ENCODE measurements at places on chromosomes 5 and 9. TPM values are rescaled to one million over a fixed set of nuclear protein-coding genes. Genes with fewer than 3 reads are reported as not detected.

DNA sequence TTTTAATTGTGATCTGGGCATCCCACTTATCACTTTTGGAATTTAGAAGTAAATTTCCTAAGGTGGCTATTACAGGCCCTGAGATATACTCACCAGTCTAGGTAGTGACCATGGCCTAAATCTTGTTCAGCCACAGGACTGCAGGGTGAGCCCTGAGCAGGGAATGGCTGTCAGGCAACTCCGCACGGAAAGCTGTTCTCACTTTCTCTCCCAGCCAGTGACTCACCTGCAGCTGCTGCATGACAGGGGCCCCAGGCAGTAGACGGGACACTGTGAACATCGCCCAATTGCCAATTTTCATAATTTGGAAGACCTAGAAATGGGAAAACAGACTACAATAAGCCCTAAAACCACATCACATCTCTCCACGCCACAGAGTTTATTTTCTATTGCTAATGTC, 69.6 kb upstream of the TAF1L start:
- DNase-seq = no peak

Gene IFNA13
- total RNA-seq = not detected

DNA sequence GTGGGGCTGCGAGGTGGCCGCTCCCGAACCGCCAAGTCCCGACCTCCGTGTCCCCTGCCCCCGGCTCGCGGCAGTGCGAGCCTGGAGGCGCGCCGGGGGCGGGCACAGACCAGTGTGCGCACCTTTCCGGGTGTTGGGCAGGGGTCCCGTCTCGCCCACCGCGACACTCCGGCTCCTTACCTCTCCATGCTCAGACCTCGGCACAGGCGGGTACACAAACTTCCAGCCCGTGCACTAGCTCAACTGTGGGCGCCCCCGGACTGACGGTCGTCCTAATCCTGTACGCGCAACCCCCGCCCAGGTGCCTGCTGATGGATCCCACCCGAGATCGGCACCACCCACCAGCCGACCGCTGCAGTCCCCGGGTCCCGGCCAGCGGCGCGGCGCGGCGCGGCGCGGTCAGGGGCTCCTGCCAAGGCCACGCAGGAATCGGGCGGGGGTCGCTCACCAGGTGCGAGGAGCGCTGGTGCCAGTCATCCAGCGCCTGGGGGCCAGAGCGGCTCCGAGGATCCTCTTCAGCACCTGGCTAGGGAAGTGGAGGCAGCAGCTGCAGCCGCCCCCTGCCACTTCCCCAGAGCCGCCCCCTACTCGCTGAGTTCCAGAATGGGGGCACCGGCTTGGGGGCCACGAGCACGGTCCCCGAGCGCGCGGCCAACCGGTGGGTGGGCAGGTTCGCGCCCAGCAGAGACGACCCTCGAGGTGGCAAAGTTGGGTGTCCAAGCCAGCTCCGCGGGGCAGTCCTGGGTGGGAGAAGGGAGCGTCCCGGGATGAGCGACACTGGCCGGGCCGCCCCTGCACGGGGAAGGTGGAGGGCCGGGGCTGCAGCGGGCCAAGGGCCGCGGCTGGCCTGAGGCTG, 511 bp downstream of the SEMA5A start:
- peak; percentile 28 for DNase-seq

- DNase-seq = no peak
Measured at GRCh38 chr9:136003411-136004218, 42.4 kb upstream of the UBAC1 start.

Gene RFESD
- 2.5 TPM for total RNA-seq
